ENCODE measurements at places on chromosomes 12 and 14.

- no peak for DNase-seq
Measured at GRCh38 chr12:79522257-79522988, 168.3 kb downstream of the PAWR start.

- no peak for DNase-seq
Measured at GRCh38 chr14:39431416-39432178, 636 bp downstream of the FBXO33 start.

- DNase-seq: no peak
Measured at GRCh38 chr14:104844306-104845032, 20.6 kb upstream of the CEP170B start.

DNA sequence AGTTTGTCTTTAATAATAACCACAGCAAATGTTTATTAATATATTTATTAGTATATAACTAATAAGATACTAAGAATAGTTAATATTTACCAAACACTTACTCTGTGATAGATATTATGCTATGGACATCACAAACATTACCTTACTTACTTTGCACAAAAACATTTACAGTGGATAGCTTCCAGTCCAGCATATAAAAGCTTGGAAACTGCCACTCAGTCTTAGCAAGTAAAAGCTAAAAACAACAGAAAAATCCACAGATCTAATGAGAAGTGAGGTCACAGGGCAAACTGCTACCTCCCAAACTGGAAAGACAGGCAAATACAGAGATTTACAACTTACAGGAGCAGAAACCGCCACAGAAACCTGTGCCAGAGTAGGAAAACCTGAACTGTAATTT, 99.8 kb downstream of the METTL25 start:
- no peak for DNase-seq

DNA sequence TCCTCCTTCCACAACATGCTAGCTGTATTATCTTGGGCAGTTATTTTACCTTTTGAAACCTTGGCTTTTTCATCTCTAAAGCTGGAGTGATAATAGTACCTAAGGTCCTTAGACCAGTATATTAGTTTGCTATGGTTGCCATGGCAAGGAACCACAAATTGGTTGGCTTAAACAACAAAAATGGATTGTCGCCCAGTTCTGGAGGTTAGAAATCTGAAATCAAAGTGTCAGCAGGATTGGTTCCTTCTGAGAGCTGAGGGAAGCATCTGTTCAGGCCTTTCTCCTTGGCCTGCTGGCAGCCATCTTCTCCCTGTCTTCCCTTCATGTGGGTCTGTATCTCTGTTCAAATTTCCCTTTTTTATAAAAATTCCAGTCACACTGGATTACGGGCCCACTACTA, 55.5 kb upstream of the SLC35F4 start:
- DNase-seq: no peak

- DNase-seq: no peak
Measured at GRCh38 chr14:34164162-34164864, 213.4 kb upstream of the EGLN3 start.
